Thoracic aorta endothelial cell (primary cell): ENCODE measurements at places on chromosomes 1 and 21. TPM values are rescaled to one million over a fixed set of nuclear protein-coding genes. Genes with fewer than 3 reads are reported as not detected.

Gene CACNA1S
- not detected in 2 replicates for total RNA-seq

Gene PTAFR
- under 0.01 and 0.14 TPM in 2 replicates for total RNA-seq

Gene MAP3K21
- 0.80 and 1.4 TPM in 2 replicates for total RNA-seq

Gene VN1R5
- total RNA-seq, result not detected in 2 replicates

Gene NTNG1
- 0.13 and 1.0 TPM in 2 replicates for total RNA-seq
